Germinal center (tissue), 1 donor: ENCODE measurements at places on chromosomes 2 and 18.

DNA sequence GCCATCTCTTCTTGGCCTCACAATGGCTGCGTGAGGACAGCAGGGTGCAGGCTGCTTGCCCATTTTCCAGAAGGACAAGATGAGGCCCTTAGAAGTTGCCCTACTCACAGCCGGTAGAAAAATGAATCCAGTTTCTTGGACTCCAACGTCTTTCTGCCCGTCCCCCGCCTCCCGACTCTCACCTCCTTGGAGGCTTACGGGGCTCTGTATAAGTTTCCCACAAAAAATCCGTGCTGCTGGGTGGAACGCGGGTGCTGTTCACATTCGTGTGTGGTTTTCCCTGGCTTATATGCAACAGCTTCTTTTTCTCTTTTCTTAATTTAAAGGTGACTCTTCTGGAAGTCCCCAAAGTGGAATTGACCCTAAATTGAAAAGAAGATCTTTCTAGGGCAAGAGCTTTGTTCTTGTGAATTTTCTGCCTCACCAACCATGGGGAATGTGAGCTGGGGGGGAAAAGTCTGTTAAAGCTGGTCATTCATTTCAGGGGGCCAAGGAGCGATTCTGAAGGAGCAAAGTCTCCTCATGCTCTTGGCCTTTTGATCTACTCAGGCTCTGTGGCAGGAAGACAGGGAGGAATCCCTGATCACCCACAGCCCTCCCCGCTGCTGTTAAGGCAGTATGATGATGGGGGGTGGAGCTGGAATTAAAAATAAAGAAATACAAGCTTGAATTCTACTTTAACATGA lies 51.3 kb downstream of the DDX1 start:
- DNase-seq = no peak

- DNase-seq = no peak
These were observed 14.2 kb downstream of the SPR start for GRCh38 chr2:72901426-72901825.

DNA sequence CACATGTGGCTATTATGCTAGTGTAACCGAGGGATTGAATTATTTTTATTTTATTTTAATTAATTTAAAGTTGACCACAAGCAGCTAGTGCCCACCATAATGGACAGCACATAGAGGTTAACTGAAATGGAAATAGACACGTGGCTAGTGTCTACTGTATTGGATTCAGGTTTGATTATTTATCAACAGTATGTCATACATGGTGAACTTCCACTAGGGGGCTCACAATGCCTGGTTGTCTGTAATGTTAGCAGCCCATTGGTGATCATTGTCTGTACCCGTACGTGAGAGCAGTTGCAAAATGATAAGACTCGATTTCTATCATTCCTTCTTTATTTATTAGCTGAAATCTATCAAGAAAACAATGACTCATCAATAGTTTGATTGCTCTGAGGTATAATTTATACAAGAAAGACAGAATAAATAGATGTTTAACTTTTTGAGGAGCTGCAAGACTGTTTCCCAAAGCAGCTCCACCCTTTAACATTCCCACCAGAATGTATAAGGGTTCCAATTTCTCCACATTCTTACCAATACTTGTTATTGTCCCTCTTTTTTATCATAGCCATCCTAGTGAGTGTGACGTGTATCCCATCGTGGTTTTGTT lies 76.5 kb downstream of the CYBRD1 start:
- DNase-seq = peak; percentile 67

- no peak for DNase-seq
These were observed 77.4 kb downstream of the MAPRE2 start for GRCh38 chr18:35118641-35119040.

DNA sequence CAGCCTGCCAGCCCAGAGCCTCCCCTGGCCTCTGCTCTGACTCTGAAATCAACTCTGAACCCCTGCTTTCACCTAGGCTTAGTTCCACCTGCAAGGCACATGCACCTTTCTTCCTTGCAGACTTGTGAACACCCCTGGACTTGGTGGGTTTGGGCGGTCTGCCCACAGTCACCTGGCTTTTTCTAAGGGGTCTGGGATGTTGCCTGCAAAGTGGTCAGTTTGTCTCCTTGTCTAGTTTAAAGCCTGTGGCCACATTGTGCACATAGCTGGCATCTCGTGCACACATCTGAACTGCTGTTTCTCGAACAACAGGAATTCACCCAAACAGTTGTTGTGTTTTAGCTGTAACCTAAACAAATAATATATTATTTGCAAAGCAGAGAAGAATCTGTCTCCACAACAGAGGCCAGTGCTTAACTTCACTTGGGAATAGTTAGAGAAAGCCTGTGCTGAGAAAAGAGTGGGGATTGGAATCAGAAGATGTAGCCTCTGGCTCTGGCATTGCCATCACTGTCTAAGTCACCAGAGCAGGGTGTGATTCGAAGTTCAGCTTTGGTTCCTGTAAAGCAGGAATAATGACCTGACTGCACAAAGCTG lies 108.5 kb downstream of the TMEM18 start:
- no peak for DNase-seq

GRCh38 chr2:38274286-38275276 lies 102.5 kb downstream of the ATL2 start:
- DNase-seq = peak; percentile 63
